Endothelial cell of umbilical vein (primary cell): ENCODE measurements at places on chromosomes 1 and 21. TPM values are rescaled to one million over a fixed set of nuclear protein-coding genes. Genes with fewer than 3 reads are reported as not detected.

LDLRAD1 gene
- total RNA-seq, result not detected in 2 replicates

SEC16B gene
- 0.44 and 0.78 TPM in 2 replicates for total RNA-seq

ROR1 gene
- 3.5 and 10.9 TPM in 2 replicates for total RNA-seq

SELL gene
- total RNA-seq, result 0.67 and 1.8 TPM in 2 replicates

THEM5 gene
- total RNA-seq, result not detected in 2 replicates

AGBL4 gene
- not detected in 2 replicates for total RNA-seq

PAQR6 gene
- 1.6 and 2.2 TPM in 2 replicates for total RNA-seq

S100A8 gene
- not detected in 2 replicates for total RNA-seq

- no peak overlapping the region for H3K4me3 ChIP-seq
- H3K27me3 ChIP-seq, result no peaks in the 10 kb centered on the region
- no peak overlapping the region for H3K27ac ChIP-seq
Measured at GRCh38 chr21:31599013-31599412, 60.5 kb upstream of the SOD1 start.

DNA sequence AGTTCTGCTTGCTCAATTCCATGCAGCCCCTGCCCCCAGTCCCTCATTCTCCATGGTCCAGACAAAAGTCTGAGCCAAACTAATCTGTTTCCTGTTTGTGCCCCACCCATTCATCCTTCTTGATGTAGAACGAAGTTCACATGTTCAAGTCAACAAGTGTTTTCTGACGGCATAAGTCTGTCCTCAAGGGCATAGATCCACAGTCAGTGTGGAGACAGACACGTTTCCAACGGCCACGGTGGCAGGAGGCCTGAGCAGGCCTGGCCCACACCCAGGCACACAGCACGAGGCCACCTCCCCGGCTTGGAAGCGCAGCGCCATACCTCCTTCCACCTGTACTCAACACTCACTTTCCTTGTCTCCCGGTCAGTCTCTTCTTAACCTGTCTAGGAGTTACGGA lies 16.1 kb downstream of the ADORA1 start:
- no peaks in the 10 kb centered on the region for H3K4me1 ChIP-seq
- no peak overlapping the region for H3K4me3 ChIP-seq
- DNase-seq, result no peak
- no peak overlapping the region for H3K27ac ChIP-seq
- no peaks in the 10 kb centered on the region for H3K36me3 ChIP-seq

GRCh38 chr1:162996261-162996660 lies 72.9 kb upstream of the RGS4 start:
- no peak for DNase-seq
- H3K4me3 ChIP-seq, result no peak overlapping the region
- no peaks in the 10 kb centered on the region for H3K4me1 ChIP-seq
- no peaks in the 10 kb centered on the region for H3K27me3 ChIP-seq
- no peak overlapping the region for H3K27ac ChIP-seq

DNA sequence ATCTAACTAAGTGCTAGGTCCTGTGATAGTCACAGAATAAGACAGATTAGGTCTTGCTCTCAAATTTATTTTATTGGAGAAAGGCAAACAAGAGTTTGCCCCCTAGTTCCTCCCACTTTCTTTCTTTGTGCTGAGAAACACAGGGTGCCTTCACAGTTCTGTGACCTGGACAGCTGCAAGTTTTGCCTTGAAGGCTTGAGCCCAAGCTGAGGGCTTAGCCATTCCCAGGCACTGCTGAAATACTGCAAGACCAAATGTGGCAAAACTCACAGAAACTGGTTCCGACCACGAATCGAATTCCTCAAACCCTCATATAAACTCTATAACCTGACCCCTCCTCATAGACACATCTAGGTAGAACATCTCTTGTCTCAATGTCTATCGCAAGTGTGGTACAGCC lies 227.9 kb downstream of the RERE start:
- DNase-seq, result no peak
- no peaks in the 10 kb centered on the region for H3K4me1 ChIP-seq
- H3K27me3 ChIP-seq, result no peaks in the 10 kb centered on the region

GRCh38 chr1:26697431-26697977 lies 1.7 kb downstream of the ARID1A start:
- no peaks in the 10 kb centered on the region for H3K36me3 ChIP-seq
- DNase-seq, result no peak
- peaks cover 65% of the 10 kb centered on the region for H3K4me1 ChIP-seq
- H3K4me3 ChIP-seq, result peak overlapping the region; percentile 81
- H3K27me3 ChIP-seq, result no peaks in the 10 kb centered on the region

- H3K4me3 ChIP-seq, result no peak overlapping the region
- H3K27ac ChIP-seq, result no peak overlapping the region
- H3K4me1 ChIP-seq, result no peaks in the 10 kb centered on the region
Measured at GRCh38 chr1:240350910-240351331, 259.2 kb downstream of the FMN2 start.

- H3K36me3 ChIP-seq, result no peaks in the 10 kb centered on the region
- H3K4me3 ChIP-seq, result no peak overlapping the region
- no peaks in the 10 kb centered on the region for H3K27me3 ChIP-seq
- DNase-seq, result no peak
- H3K27ac ChIP-seq, result no peak overlapping the region
- H3K4me1 ChIP-seq, result peaks cover 22% of the 10 kb centered on the region
Measured at GRCh38 chr1:184302346-184302745, 84.5 kb upstream of the C1orf21 start.

DNA sequence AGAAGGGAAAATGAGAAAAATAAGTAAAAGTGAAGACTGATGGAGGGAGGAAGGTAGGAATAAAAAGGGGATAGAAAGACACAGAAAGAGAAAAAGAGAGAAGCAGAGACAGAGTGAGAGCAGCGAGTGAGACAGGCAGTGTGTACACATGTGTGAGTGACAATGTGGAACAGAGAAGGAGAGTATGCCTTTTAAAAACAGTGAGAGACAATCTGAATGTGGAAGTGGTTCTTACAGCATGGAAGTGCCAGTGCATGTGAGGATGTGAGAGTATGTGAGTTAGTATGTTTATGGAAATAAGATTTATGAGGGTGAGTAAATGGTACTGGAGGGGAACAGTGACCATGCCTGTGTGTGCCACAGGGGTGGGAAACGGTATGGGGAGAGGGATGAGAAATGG lies 1.2 kb downstream of the NEGR1 start:
- H3K36me3 ChIP-seq, result no peaks in the 10 kb centered on the region
- peak overlapping the region; percentile 40 for H3K27ac ChIP-seq
- no peaks in the 10 kb centered on the region for H3K27me3 ChIP-seq
- DNase-seq, result peak; percentile 33
- peaks cover 47% of the 10 kb centered on the region for H3K4me1 ChIP-seq
- H3K4me3 ChIP-seq, result peak overlapping the region; percentile 91

DNA sequence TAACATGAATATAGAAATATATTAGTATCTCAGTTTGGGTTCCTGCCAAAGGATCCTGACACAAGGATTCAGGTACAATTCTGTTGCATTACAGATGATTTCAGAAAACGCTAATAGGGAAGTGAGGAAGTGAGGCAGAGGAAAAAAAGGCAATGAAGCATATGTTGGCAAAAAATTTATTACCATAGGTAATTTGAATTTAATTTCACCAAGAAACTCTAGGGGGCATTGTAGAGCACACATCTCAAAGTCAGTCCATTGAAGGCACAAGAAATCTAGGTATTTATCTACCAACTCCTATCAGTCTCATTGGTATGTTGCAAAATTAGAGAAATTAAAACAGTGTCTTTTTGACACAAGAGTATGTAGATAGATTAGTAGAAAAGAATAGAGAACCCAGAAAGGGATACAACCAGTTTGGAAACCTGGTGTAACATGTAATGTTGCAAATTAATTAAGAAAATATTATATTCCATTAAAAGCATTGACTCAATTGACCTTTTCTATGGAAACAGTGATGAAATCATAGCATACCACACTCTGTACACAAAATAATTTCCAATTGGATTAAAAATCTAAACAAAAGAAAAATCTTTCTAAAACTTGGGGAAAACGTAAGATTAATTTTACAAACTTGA lies 104.9 kb upstream of the SNX7 start:
- DNase-seq, result peak; percentile 31
- no peaks in the 10 kb centered on the region for H3K36me3 ChIP-seq
- H3K27me3 ChIP-seq, result peaks cover 5% of the 10 kb centered on the region
- H3K4me1 ChIP-seq, result no peaks in the 10 kb centered on the region
- H3K4me3 ChIP-seq, result no peak overlapping the region

- no peaks in the 10 kb centered on the region for H3K4me1 ChIP-seq
- peak; percentile 46 for DNase-seq
- H3K4me3 ChIP-seq, result no peak overlapping the region
Measured at GRCh38 chr1:226603022-226603857, 54.7 kb downstream of the STUM start.

DNA sequence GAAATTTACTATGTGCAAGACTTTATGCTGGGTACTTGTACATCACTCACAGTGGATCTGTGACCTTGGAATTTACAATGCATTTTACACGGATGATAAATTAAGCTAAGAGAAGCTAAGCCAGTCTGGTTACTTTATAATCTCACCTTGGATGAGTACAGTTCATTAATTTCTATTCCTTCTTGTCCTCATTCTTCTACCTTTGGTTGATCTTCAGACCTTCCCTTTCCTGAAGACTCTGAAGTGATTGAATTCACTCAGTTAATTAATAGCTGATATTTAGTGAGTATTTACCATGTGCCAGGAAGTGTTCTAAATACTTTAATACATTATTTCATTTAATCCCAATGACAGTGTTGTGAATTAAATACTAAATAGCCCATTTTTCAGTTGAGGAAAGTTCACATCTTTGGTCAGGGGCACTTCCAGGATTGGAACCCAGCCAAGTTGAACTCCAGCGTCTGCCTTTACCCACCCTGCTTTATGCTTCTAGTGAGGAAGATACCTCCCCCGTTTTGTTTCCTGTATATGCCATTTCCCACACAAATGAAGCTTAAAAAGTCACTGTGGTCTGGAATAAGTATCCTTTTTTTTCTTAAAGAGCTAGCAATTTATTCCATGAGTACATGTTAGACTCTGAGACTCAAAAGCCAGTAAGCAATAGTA lies 146.6 kb downstream of the TLR5 start:
- no peaks in the 10 kb centered on the region for H3K36me3 ChIP-seq
- H3K4me1 ChIP-seq, result peaks cover 36% of the 10 kb centered on the region
- peak; percentile 65 for DNase-seq
- H3K27ac ChIP-seq, result no peak overlapping the region
- H3K4me3 ChIP-seq, result no peak overlapping the region

DNA sequence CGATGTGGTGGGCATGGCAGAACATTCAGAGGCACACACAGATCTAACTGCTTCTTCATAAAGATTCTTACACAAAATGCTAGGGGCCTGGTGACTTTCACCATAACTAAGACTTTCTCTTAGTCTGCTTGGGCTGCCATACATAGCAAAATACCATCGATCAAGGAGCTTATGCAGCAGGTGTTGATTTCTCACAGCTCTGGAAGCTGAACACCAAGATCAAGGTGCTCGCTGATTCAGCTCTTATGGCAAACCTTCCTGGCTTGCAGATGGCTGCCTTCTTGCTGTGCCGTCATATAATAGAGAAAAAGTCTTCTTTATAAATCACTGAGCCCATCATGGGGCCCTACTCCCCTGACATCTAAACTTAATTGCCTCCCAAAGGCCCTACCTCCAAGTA lies 487.3 kb downstream of the AJAP1 start:
- H3K36me3 ChIP-seq, result no peaks in the 10 kb centered on the region
- no peaks in the 10 kb centered on the region for H3K4me1 ChIP-seq
- H3K27me3 ChIP-seq, result no peaks in the 10 kb centered on the region

DNA sequence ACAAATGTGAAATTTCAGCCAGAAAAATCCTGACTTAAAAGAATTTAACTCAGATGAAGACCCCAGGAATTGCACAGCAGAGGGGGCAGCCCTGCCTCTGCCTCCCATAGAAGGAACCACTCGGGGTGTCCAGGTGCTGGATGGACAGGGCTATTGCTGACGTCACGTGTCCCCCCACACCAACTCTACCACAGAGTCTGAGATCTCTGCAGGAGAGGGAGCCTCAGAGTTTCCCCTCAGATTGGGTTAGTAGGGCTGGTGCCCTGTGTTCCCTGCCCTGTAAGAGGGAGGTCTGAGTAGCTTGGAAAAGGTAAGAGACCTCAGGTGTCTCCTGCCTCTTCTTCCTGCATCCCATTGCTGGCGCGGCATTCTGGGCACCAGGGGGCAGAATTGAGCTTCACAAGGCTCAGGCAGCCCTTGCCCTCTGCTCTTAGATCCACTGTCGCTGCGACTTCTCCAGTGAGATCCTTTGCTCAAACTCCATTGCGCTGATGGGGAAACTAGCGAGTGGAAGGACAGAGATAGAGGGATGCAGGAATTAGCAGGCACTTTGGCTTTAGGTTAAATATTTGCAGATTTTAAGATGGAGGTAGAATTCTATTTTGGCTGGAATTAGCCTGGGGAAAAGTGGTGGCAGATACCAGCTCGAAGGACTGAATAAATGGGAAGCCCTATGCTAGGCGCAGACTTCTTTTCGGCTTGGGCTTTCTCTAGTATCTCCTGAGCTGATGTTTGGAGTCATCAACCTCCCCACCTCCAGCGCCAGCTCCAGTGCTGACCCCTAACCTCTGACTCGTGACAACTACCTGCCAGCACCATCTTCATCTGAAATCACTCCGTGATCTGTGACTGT lies 42.8 kb upstream of the DMBX1 start:
- H3K27me3 ChIP-seq, result peaks cover 50% of the 10 kb centered on the region
- no peaks in the 10 kb centered on the region for H3K36me3 ChIP-seq
- no peak overlapping the region for H3K4me3 ChIP-seq
- H3K4me1 ChIP-seq, result no peaks in the 10 kb centered on the region

DNA sequence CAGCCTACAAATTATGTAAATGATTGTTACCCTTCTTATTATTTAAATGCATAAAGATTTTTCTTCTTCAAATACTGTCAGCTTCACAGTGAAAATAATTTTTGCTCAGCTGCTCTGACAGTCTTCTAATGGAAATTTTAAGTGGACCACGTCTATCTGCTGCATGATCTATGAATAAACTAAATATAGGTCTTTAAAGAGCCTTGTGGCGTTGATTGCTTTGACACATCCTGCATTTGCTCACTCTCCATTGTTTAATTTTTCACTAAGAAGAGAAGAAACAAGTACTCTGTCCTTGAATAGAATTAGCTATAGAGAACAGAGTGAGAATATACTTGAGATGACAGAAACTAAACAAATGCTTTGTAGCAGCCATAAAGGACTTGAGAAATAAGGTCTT lies 826.1 kb downstream of the MRPL39 start:
- no peak overlapping the region for H3K4me3 ChIP-seq
- H3K27ac ChIP-seq, result no peak overlapping the region
- no peaks in the 10 kb centered on the region for H3K27me3 ChIP-seq
- H3K36me3 ChIP-seq, result no peaks in the 10 kb centered on the region
- H3K4me1 ChIP-seq, result no peaks in the 10 kb centered on the region
- no peak for DNase-seq

GRCh38 chr1:27634985-27635367 lies at the start of gene FGR:
TSS of gene FGR (minus strand) at chr1:27635185. CDS start at chr1:27623916, 11,269 bp downstream.
- H3K27me3 ChIP-seq, result no peaks in the 10 kb centered on the region
- H3K4me3 ChIP-seq, result peak within 1 kb of the TSS; percentile 37
- H3K27ac ChIP-seq, result no peak within 1 kb of the TSS
- no peak for DNase-seq

GRCh38 chr21:42219606-42220137 lies 732 bp downstream of the ABCG1 start:
- H3K36me3 ChIP-seq, result no peaks in the 10 kb centered on the region
- peaks cover 2% of the 10 kb centered on the region for H3K27me3 ChIP-seq
- peak overlapping the region; percentile 53 for H3K27ac ChIP-seq
- peak overlapping the region; percentile 65 for H3K4me3 ChIP-seq

GRCh38 chr1:43505077-43505780 lies 25.5 kb upstream of the PTPRF start:
- H3K4me3 ChIP-seq, result no peak overlapping the region
- DNase-seq, result no peak
- H3K4me1 ChIP-seq, result no peaks in the 10 kb centered on the region
- H3K27me3 ChIP-seq, result no peaks in the 10 kb centered on the region
- no peaks in the 10 kb centered on the region for H3K36me3 ChIP-seq
